ENCODE measurements at places on chromosomes 1 and 21. TPM values are rescaled to one million over a fixed set of nuclear protein-coding genes. Genes with fewer than 3 reads are reported as not detected.
A peak's percentile ranks its signal among the peaks of the same experiment; 100 is the strongest.

Gene FMO1
- not detected for total RNA-seq

Gene CATSPER4
- not detected for total RNA-seq

Gene CNR2
- total RNA-seq: not detected

Gene S100A16
- 1,000 TPM for total RNA-seq

Gene SELENBP1
- total RNA-seq: 1.6 TPM

Gene TGFB2
- 6.6 TPM for total RNA-seq

GRCh38 chr1:81920245-81920740, 119.6 kb downstream of the ADGRL2 start:
- peak; percentile 31 for DNase-seq

DNA sequence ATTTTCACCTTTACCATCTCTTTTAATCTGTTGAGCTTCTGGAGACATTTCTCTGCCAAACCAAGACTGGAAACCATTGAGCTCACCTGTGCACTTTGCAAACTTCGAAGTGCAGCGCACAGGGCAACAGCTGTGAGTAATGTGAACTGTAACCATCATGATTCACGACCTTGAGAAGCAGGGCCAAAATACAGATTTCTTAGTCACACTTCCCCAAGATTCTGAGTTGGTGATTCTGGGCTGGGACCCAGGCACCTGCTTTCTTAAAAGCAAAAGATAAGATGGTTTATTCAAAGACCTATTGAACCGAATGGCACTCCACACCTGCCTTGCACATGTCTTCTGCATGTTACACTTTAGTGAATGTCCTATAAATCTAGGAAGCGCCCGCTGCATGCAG, 10.2 kb downstream of the AGTRAP start:
- DNase-seq: no peak

DNA sequence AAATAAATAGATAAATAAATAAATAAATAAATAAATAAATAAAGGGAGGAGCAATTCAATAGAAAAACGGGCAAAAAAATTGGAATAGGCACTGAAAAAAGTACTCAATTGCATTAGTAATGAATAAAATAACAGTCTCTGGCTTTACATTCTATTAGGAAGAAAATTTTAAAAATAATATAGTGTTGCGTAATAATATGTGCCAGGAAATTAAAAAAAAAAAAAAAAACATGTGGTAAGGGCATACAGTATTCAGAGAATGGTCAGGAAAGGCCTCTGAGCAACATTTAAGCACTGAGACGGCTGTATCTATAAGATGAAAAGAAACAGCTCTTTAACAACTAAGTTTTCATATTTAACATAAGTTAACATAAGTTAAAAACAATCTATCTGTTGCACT, 48.7 kb upstream of the GLIS1 start:
- no peak for DNase-seq

DNA sequence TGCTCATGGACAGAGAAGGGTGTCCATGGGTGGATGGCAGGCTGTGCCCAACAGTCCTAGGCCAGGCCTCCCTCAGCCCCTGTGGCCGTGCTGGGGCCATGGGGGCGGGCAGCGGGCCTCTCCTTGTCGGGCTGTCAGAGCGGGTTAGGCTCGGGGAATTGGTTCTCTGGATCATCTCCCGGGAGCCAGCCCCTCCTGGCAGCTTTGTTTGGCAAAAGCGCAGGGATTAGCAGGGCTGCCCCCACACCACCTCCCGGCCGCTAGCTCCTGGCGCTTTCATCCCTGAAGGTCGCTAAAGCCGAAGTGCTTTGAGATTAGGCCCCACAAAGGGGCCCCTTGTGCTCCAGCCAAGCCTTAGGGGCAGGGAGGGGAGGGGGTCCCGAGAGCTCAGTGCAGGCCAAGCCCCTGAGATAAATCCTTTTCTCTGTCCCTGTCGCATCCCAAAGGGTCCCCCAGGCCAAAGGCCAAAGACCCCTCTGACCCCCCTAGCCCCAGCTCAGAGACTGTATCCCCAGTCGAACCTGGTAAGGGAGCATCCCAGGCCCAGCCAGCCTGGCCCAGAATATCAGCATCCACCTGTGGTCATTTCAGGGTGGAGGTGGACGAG, 9.8 kb upstream of the DMBX1 start:
- no peak for DNase-seq

- DNase-seq: no peak
Measured at GRCh38 chr1:7888248-7889081, 35.6 kb upstream of the UTS2 start.

DNA sequence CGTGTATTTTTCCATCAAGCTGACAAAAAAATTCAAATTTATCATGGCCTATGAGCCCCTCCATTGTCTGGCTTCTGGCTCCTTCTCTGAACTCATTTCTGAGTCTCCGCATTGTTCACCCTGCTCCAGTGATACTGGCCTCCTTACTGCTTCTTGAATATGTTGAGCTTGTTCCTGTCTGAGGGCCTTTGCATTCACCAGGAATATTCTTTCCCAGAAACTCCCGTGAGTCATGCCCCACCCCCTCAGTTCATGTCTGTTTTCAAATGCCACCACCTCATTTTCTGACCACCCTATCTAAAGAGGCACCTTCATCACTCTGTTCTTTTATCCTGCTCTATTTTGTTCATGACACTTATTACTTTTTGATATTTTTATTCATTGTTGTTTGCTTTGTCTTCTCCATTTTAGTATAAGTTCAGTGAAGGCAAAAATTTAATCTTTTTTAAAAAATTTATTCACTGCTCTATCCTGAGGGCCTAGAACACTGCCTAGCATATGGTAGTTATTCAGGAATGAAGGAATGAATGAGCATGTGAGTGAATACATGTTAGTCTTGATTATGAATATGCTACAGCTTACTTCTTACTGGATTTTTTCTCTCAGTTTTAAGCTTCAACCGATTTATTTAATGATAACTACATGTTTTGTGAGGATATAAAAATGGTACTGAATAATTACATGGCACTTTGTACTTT, 140.4 kb upstream of the C1orf105 start:
- DNase-seq: no peak
